NCI-H526 (cell line): ENCODE measurements at places on chromosomes 1 and 21.
A peak's percentile ranks its signal among the peaks of the same experiment; 100 is the strongest.

DNA sequence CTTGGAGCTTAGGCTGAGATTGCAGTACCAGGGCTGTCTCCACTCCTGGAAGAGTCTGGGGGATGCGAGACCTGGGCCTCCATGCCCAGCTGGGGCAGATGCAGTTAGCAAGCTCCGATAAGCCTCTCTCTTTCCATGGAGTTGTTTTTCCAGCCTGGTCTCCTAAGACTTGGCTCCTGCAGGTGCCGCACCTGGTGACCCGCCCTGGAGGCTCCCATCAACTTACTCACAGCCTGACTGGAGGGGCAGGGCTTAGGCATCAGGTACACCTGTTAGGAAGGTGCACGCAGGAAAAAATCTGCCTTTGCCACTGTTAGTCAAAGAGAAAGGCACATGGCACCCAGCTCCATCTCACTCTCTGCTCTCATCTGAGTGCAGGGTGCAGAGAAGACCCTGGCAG, 198.1 kb upstream of the TMEM51 start:
- peak; percentile 26 for DNase-seq

DNA sequence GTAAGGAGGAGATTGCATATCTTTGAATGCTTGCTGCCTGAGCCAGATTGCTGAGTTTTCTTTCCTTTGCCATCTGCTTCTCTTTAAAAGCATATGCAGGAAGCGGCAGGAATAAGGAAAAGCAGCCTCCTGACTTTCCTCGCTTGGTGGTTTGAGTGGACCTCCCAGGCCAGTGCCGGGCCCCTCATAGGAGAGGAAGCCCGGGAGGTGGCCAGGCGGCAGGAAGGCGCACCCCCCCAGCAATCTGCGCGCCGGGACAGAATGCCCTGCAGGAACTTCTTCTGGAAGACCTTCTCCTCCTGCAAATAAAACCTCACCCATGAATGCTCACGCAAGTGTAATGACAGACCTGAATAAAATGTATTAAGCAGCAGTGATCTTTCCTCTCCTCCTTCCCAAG, 1.5 kb downstream of the CORT start:
- DNase-seq: no peak

DNA sequence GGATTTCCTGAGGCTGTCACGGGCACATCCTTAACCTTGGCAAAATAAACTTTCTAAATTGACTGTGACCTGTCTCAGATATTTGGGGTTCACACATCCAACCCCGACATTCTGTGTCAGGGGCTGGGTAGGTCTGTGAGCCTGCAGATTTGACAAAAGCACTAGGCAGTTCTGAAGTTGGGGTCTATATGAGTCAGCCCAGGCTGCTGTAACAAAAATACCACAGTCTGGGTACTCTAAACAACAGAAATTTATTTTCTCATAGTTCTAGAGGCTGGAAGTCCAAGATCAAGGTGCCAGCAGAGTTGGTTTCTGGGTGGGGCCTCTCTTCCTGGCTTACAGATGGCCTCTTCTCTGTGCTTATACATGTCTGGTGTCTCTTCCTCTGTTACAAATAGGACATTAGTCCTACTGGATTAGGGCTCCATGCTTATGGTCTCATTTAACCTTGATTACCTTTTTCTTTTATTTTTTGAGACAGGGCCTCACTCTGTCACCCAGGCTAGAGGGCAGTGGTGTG, 3.0 kb upstream of the CPLANE2 start:
- no peak for DNase-seq

DNA sequence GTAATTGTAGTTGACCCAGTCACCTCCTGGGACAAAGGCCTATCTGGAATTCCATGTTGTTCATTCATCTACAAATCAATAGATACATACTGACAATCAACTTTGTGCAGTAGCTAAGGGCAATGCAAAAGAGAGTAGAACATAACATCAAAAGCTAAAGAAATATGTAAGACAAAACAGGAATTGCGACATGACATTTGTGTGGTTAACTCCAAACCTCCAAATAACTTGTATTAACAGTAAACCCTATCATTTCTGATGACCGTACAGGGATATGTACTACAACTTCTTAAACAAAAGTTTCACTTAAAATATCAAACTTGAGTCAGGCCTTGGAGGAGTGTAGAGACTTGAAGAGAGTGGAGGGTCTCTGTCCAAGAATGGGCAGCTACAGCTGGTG, 317.6 kb downstream of the SPATA17 start:
- DNase-seq: no peak
